CD4-positive, alpha-beta T cell treated with Interleukin-21 for 1 hour (primary cell): ENCODE measurements at places on chromosomes 5 and 9.
A peak's percentile ranks its signal among the peaks of the same experiment; 100 is the strongest.

GRCh38 chr9:18906656-18907395 lies 126.2 kb downstream of the SAXO1 start:
- no peak for DNase-seq

DNA sequence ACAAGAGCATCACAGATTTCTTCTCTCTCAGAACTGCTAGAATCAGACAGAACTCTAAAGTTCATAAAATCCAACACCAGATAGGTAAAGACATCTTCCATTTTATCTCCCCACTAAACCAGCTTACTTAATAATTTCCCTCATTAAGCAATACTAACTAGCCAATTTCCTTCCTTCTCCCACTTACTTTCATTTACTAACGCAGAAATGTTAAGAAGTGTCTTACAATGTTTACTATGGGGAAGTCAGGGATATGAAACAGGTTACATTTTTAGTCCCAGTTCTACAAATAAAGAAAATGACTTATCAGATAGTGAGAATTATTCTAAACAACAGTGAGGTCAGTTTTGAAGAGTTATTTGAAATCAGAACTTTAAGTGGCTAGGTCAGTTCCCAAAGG lies 236.5 kb downstream of the FBXL17 start:
- no peak for DNase-seq

GRCh38 chr5:141875795-141876627 lies 2.2 kb downstream of the PCDH1 start:
- peak; percentile 18 for DNase-seq

DNA sequence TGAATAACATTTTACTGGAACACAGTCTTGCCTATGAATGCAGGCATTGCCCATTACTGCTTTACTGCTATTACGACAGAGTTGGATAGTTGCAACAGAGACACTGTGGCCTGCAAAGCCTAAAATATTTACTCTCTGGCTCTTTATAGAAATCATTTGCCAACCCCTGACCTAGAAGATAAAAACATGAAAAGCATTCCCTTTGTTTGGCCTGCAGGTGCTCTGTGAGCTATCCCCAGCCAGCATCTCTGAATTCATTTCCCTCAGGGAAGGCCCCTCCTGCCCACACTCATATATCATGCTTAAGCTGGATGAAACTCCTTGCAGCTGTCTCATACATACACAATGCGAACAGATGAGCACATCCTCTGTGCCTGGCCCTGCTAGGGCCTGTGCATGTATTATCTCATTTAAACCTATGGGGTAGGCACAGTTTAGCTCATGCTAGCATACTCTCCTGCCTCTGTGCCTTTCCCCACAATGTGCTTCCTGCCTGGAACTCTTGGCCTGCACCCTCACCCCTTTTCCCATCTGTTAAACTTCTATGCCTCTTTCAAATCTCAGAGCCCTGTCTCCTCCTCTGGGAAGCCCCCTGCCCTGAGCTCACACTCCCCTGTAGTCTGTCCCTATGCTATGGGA lies 193.1 kb downstream of the PAX5 start:
- no peak for DNase-seq

DNA sequence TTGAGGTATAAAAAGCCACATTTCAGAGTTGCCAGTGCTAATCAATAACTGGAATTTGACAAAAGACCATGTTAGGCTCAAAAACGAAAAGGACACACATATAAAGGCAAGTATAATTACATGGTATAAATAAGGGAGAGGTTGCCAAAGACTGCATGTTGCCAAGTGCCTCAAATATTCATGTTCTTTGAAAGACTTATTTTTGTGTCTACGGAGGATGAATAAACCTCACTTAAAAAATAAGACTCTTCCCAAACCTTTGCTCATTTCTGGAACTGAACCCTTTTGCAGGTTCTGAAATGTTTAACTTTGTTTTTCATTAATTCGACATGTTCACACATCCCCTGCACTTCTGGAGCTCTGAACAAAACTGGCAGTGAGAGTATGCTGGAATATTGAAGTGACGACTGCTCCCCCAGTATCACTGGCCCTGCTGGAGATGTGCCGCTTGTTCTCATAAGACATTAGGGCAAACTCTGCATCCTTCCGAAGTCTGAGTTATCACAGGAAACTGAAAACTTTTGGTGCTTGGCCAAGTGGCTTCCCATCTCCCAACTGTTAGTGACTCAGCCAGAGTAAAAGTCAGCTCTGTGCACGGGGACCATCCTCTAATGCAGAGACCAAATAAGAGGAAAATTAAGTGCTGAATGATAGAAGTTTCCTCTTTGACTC lies 336.8 kb downstream of the GLIS3 start:
- no peak for DNase-seq

- no peak for DNase-seq
Observed at GRCh38 chr5:95027775-95028174, 257.1 kb downstream of the MCTP1 start.

DNA sequence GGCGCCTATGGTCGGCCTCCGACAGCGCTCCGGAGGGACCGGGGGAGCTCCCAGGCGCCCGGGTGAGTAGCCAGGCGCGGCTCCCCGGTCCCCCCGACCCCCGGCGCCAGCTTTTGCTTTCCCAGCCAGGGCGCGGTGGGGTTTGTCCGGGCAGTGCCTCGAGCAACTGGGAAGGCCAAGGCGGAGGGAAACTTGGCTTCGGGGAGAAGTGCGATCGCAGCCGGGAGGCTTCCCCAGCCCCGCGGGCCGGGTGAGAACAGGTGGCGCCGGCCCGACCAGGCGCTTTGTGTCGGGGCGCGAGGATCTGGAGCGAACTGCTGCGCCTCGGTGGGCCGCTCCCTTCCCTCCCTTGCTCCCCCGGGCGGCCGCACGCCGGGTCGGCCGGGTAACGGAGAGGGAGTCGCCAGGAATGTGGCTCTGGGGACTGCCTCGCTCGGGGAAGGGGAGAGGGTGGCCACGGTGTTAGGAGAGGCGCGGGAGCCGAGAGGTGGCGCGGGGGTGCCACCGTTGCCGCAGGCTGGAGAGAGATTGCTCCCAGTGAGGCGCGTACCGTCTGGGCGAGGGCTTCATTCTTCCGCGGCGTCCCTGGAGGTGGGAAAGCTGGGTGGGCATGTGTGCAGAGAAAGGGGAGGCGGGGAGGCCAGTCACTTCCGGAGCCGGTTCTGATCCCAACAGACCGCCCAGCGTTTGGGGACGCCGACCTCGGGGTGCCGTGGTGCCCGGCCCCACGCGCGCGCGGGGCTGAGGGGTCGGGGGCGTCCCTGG lies 561 bp downstream of the DAPK1 start:
- DNase-seq = no peak

DNA sequence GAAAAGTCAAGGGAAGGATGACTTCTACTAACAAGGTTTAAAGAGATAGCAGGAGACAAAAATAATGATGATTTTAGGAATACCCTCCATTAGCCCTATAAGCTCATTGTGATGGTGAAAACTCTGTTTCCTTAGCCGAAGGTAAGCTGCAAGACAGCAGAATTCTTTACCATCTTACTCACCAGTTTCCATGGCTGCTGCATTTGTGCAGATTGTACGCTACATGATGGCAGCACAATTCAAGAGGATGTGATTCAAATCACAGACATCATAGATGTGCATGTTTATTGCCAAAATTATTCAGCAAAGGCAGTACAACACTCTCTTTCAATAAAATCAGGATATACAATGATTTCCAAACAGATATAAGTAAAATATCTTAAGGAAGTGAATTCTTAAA lies 175.6 kb downstream of the SPATA31D1 start:
- no peak for DNase-seq

DNA sequence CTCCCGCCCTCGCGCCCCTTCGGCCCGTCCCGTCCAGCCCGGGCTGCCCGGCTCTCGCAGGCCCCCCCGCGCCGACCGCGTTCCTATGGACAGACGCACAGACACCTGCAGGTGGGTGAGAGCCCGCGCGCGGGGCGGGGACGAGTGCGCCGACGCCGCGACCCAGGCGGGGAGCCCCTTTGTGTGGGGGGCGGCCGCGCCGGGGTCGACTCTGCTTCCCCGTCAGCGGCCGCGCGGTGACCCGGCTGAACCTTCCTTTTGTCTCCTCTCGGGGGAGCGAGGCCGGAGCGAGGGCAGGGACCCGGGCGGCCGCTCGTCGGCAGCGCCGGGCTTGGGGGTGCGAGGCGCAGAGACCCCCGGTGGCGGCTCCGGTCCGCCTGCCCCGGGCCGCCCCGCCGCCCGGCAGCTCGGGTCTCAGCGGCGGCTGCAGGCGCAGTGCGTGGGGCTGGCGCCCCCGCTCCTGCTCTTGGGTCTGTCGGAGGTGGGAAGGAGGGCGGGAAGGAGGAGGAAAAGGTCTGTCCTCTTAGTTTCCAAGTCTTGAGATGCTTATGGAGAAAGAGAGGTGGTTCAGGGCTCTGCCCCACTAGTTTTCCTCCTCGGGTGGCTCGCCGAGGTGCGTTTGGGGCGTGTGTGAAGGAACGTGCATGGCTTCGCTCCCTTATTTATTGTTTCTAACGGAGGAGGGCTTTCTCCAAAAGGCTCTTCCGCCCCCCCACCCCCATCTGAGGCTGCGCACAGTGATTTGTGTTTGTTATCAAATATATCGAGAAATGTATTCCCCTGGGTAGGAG lies 576 bp downstream of the KIAA1958 start:
- peak; percentile 56 for DNase-seq

DNA sequence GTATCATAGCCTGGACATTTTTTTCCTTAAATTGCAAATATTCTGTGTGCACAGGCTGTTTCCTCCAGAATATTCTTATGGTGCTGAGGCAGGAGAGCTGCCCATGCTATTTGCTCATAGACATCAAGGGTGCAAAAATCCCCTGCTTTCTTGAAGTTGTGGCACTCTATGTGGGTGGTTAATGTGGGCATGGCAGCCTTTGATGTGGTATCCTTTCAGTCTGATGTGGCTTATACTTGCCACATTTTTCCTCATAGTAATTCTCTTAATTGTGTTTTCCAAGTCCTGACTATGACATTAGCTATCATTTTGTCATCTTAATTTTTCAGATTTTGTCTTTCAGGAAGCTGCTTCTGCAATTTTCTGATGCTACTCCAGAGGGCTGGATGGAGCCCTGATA lies 353.3 kb downstream of the YTHDC2 start:
- no peak for DNase-seq

- DNase-seq = peak; percentile 16
Observed at GRCh38 chr5:141172381-141173204, at the start of gene PCDHB7. Gene PCDHB7 (plus strand): TSS chr5:141172644. CDS start chr5:141172836, 192 bp downstream.

GRCh38 chr5:80662108-80662507 lies 7.3 kb upstream of the DHFR start:
- DNase-seq = no peak

- no peak for DNase-seq
Observed at GRCh38 chr5:173016598-173017046, 33.1 kb downstream of the ATP6V0E1 start.

DNA sequence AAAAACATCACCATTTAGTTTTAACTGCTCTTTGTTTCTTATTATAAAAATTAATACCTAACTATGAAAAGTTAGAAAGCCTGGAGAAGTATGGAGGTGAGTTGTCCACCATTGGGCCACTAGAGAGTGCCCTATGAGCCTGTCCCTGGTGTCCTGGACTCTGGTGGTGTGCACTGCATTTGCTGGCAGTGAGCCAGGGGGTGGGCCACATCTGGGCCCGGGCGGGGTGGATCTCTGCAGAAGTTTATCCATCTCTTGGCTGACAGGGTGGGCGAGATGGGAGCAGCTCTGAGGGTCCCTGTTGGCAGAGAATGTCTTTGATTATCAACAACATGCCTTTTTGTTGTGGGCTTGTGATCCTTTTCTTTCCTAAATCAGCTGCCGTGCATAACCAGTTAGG lies 8.2 kb downstream of the TENT4A start:
- no peak for DNase-seq

DNA sequence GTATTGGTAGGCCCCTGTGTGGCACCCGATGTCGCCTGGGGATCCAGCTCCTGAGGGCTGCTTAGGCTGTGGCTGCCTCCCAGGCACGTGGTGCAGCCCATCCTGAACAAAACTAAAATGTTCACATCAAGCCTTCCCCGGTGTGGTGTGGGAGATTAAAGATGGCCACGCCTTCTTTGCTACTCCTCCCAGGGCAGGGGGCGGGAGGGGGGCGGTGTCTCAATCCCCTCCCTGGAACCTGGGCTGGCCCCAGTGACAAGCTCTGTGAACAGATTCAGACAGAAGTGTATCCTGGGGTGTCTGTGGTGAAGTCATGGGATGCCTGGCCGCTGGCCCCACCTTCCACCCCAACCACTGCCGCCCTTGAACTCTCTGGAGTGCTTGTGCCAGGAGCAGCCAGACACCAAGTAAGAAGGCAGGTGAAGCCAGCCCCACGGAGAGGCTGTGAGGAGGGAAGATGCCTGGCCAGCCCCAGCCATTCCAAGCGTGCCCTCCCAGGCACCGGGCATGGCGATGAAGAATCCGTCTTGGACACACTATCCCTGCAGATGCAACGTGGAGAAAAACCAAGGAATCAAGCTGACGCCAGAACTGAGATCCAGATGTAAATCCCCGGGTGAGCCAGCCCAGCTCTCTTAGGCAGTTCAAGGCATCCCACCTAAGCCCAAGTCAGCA lies 75.8 kb downstream of the AK8 start:
- no peak for DNase-seq

DNA sequence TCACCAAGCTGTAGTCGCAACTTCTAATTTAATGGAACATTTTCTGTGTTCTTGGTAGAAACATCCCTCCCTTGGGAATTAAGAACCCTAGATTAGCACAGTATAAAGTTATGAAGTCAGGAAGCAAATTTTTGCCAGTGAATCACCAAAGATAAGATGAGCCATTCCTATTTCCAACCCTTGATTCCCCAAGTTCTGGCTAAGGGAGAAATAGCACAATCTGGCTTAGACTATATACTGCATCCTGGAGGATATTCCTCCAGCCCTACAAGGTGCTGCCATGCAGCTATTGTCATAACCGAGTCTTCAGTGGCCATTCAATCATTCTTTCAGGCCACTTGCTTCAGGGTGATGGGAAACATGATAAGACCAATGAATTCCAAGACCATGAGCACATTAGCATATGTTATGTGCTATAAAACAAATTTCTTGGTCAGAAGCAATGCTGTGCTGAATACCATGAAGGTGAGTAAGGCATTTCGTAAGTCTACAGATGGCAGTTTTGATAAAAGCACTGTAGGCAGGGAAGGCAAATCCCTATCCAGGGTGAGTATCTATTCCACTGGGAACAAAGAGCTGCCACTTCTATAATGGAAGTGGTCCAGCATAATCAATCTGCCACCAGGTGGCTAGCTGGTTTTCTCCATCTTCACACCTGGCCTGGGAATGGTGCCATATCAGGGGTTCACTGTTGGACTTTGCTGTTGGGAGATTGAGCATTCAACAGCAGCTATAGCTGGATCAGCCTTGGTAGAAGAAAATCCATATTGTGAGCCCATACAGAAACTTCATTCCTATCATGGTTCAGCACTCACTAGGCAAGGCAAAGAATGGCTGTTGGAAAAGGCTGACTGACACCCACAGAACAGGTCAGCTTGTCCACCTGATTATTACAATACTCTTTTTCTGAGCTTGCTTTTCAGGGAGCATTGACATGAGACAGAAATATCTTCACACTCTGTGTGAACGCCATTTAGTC lies 19.6 kb upstream of the ARL15 start:
- DNase-seq = no peak
